ENCODE measurements at places on chromosomes 3 and 15. TPM values are rescaled to one million over a fixed set of nuclear protein-coding genes. Genes with fewer than 3 reads are reported as not detected.

GRCh38 chr3:194160158-194160557 lies 24.2 kb downstream of the HES1 start:
- no peak overlapping the region for H3K27ac ChIP-seq
- no peak for DNase-seq
- no peaks in the 10 kb centered on the region for H3K4me1 ChIP-seq
- H3K4me3 ChIP-seq: no peak overlapping the region

DNA sequence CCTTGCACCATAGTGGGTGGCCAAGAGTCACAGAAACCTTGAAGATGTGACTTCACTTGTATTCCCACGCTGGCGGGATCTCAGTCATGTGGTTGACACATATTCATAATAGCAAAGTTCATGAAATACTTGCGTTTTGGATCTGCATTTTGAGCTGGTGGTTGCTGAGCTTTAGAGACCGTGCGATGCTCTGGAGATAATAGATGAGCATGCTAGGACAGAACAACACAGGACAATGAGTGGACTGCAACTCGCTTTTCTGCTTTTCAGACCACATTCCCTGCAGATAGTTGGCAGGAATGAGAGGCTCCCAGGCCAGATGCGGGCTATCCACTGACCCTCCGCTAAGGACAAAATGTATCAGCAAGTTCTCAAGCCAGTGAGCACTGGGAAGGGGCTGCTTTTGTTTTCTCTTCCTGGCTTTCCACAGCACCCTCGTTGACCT lies 13.8 kb upstream of the STARD5 start:
- H3K27ac ChIP-seq: no peak overlapping the region
- peaks cover 3% of the 10 kb centered on the region for H3K4me1 ChIP-seq
- H3K36me3 ChIP-seq: no peaks in the 10 kb centered on the region

DNA sequence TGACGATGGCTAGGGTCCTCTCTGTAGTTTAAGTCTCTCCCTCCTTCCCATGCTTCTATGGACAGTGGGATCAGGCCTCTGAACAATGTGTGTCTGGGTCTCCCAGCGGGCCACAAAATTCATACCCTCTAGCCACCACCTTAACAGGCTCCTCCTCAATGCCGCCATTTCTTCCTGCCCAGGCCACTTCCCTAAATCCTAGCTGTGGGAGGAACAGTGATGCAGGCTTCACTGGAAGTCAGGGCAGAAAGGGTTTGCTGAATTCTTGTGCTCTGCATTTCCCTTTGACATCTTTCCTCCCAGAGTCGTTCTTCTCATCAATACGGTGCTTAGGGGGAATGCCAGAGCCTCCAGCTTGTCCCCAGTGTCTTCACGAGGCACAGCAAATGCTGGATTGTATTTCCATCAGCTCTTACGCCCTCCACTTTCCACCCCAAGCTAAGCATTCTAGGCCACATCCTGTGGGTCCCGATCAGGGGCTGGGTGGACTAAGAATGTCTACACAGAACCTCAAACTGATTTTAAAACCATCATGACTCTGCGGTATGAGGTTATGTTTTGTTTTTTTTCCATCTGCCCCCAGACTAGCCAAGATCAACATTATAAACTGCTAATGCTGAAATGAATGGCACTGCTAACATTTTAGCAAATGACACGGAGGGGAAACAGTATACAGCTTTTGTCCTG lies 11.9 kb upstream of the LDHAL6B start:
- no peaks in the 10 kb centered on the region for H3K36me3 ChIP-seq
- no peak overlapping the region for H3K27ac ChIP-seq
- no peak for DNase-seq

GRCh38 chr3:50265571-50265970 lies 3.4 kb upstream of the SEMA3B start:
- H3K4me3 ChIP-seq: no peak overlapping the region
- H3K27me3 ChIP-seq: peaks cover 18% of the 10 kb centered on the region
- no peaks in the 10 kb centered on the region for H3K36me3 ChIP-seq
- H3K27ac ChIP-seq: no peak overlapping the region

GRCh38 chr15:85026304-85027032 lies 44.8 kb downstream of the PDE8A start:
- no peaks in the 10 kb centered on the region for H3K27me3 ChIP-seq
- no peaks in the 10 kb centered on the region for H3K36me3 ChIP-seq
- no peak overlapping the region for H3K27ac ChIP-seq

DNA sequence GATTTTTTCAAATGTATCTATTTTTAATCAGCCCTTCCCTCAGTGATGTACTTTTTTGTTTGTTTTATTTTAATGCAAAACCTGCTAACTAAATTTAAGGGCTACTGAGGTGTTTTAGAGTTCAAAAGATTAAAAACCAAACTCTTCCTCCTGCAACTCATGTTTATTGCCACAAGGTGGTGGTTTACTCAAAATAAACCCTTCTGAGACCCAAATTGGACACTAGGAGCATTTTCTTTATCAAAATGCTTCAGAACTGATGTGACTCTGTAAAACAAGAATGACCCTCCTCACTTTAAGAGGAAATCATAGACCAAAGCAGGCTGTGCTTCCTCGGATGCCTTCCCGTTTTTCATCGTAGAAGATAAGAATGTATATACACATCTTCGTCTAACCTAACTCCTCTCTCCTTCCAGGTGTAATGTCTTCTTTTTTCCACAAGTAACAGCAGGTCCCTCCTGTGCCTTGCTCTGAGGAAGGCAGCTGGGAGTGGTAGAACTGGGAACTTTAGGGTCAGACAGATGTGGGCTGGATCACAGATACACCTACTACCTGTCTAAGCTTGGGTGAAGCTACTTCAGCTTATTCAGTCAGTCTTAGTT lies 2.9 kb upstream of the NME9 start:
- H3K4me3 ChIP-seq: no peak overlapping the region
- H3K4me1 ChIP-seq: peaks cover 21% of the 10 kb centered on the region
- H3K27me3 ChIP-seq: peaks cover 7% of the 10 kb centered on the region
- no peaks in the 10 kb centered on the region for H3K36me3 ChIP-seq
- DNase-seq: no peak
- no peak overlapping the region for H3K27ac ChIP-seq

- no peak for DNase-seq
- peaks cover 3% of the 10 kb centered on the region for H3K27me3 ChIP-seq
- H3K4me3 ChIP-seq: no peak overlapping the region
- H3K4me1 ChIP-seq: no peaks in the 10 kb centered on the region
- no peak overlapping the region for H3K27ac ChIP-seq
Measured at GRCh38 chr3:73509816-73510215, 114.9 kb downstream of the PDZRN3 start.

- H3K27me3 ChIP-seq: no peaks in the 10 kb centered on the region
Measured at GRCh38 chr3:94544131-94544789, 481.4 kb downstream of the NSUN3 start.

DNA sequence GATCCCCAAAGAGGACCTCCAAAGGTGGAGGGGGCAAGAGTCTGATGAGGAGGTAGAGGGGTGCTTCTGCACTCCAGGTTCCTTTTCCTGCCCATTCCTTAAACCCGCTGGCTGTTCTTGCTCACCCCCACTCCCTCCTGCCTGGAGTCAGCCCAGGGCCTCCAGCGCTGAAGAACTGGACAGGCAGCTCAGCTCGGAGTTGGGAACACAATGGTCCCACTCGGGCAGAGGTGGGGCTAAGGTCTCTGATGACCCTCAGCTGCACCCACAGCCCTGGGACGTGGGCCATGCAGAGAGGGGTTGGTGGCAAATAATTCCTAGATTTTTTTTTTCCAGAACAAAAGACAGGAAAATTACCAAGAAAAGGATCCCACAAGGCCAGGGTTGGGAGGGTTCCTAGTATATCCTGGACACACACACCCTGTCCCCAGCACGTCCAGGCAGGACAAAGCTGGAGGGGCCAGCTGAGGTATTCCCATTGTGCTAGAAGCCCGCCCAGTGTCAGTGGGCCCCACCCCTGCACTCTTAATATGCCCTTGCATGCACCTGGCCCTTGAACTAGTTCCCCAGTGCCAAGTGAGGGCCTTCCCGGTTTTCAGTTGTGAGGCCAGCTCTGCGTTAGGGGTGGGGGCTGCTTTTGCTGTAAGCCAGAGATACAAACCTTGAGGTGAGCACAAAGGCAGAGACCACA lies 22.1 kb upstream of the IP6K2 start:
- H3K27me3 ChIP-seq: no peaks in the 10 kb centered on the region
- no peak overlapping the region for H3K4me3 ChIP-seq
- no peaks in the 10 kb centered on the region for H3K36me3 ChIP-seq
- DNase-seq: no peak
- peaks cover 4% of the 10 kb centered on the region for H3K4me1 ChIP-seq

GOLGA6L10 gene
- total RNA-seq: 0.54 TPM

ANKRD34C gene
- not detected for total RNA-seq

CAND2 gene
- 0.98 TPM for total RNA-seq

FAM3D gene
- total RNA-seq: not detected

GOLGA8G gene
- not detected for total RNA-seq

ETV5 gene
- 0.50 TPM for total RNA-seq

GRCh38 chr15:55708720-55709119 lies 34.2 kb downstream of the PRTG start:
- H3K27ac ChIP-seq: no peak overlapping the region
- DNase-seq: no peak
- no peak overlapping the region for H3K4me3 ChIP-seq
- H3K4me1 ChIP-seq: peaks cover 7% of the 10 kb centered on the region
- H3K36me3 ChIP-seq: no peaks in the 10 kb centered on the region
- H3K27me3 ChIP-seq: peaks cover 4% of the 10 kb centered on the region

GRCh38 chr15:78177447-78177873 lies 28.3 kb downstream of the IDH3A start:
- H3K27ac ChIP-seq: no peak overlapping the region
- H3K4me1 ChIP-seq: peaks cover 25% of the 10 kb centered on the region
- peak; percentile 41 for DNase-seq
- H3K4me3 ChIP-seq: no peak overlapping the region
